Hepatocyte (in vitro differentiated cells): ENCODE measurements at places on chromosomes 12 and 14. TPM values are rescaled to one million over a fixed set of nuclear protein-coding genes. Genes with fewer than 3 reads are reported as not detected.
A peak's percentile ranks its signal among the peaks of the same experiment; 100 is the strongest.

- no peak overlapping the region for H3K27ac ChIP-seq
- H3K4me1 ChIP-seq, result no peaks in the 10 kb centered on the region
- no peak for DNase-seq
Measured at GRCh38 chr14:43116341-43116740, 1390.7 kb downstream of the FSCB start.

- no peak for DNase-seq
- no peak overlapping the region for H3K4me3 ChIP-seq
- H3K36me3 ChIP-seq, result no peaks in the 10 kb centered on the region
- no peak overlapping the region for H3K27ac ChIP-seq
Measured at GRCh38 chr14:105390849-105391500, 7.4 kb upstream of the TEX22 start.

GRCh38 chr14:22588526-22589095, 413 bp downstream of the DAD1 start:
- H3K27ac ChIP-seq, result peak overlapping the region; percentile 82
- no peaks in the 10 kb centered on the region for H3K27me3 ChIP-seq
- peaks cover 5% of the 10 kb centered on the region for H3K4me1 ChIP-seq
- DNase-seq, result no peak
- no peaks in the 10 kb centered on the region for H3K36me3 ChIP-seq

GRCh38 chr12:53990311-53991076, 5.5 kb downstream of the HOXC10 start:
- peaks cover 98% of the 10 kb centered on the region for H3K27me3 ChIP-seq
- H3K4me3 ChIP-seq, result no peak overlapping the region
- no peak for DNase-seq

DNA sequence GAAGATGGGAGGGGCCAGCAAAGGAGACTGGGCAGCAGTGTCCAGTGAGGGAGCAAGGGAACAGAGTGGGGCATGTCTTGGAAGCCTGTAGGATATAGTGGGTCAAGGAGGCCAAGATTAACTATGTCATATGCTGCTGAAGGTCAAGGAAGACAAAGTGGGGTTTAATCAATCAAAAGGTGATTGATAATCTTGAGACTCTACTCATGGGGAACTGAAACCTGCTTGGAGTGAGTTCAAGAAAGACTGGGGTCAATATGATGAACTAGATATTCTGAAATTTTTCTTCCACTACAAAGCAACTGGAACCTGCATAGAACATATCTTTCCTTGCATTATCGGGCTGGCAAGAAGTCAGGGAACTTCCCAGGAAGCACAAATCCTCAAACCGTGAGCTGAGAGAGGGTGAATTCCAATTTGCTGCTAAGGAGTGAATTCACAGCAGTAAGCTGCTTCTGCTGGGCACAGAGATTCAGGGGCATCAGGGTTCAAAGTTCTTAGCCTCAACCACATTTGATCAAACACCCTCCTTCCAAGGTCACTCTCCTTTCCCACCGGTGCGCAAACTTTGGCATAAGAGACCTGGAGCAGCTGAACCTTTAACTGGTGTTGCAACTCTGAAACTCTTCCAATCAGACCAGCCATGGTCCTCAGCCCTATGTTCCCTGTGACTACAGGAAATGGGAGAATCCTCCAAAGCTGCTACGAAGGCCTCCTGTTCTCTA, 40.3 kb upstream of the DCD start:
- H3K4me3 ChIP-seq, result no peak overlapping the region
- H3K27me3 ChIP-seq, result peaks cover 9% of the 10 kb centered on the region
- DNase-seq, result no peak
- H3K36me3 ChIP-seq, result no peaks in the 10 kb centered on the region

DNA sequence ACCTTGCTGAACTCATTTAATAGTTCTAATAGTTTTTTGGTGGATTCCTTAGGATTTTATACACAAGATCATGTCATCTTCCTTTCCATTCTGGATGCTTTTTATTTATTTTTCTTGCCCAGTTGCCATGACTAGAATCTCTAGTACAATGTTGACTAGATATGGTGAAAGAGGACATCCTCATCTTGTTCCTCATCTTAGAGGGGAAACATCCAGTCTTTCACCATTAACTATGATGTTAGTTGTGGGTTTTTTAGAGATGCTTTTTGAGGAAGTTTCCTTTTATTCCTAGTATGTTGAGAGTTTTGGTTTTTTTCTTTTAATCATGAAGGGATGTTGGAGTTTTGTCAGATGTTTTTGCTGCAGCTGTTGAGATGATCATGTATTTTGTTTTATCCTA, 8.7 kb downstream of the ANKRD13A start:
- H3K4me3 ChIP-seq, result no peak overlapping the region
- peaks cover 7% of the 10 kb centered on the region for H3K4me1 ChIP-seq
- DNase-seq, result no peak
- no peak overlapping the region for H3K27ac ChIP-seq
- no peaks in the 10 kb centered on the region for H3K36me3 ChIP-seq
- H3K27me3 ChIP-seq, result no peaks in the 10 kb centered on the region

DNA sequence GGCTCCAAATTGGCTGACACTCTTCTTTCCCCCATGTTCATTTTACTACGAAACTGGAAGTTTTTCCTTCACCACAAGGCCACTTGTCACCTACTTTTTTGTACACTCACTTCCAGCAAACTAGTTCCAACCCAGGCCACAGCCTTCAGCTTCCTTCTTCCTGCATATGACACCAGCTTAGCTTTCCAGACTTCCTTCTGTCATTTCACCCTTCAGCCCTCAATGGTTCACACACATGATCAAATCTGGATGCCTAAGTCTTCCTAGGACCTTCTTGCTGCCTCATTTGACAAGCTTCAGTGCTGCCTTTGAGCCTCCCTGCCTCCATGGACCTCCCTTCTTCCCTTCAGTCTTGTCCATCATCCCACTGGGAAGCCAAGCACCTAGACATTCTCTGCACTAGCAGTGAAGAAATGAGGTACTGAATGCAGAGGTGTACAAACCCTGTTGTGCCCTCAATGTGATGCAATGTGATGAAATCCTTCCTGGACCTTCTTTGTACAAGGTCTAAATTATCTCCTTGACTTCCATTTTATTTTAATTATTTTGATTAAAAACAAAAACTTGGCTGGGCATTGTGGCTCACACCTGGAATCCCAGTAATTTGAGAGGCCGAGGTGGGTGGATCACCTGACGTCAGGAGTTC, 4.3 kb upstream of the REC8 start:
- H3K36me3 ChIP-seq, result no peaks in the 10 kb centered on the region
- H3K27me3 ChIP-seq, result no peaks in the 10 kb centered on the region
- no peak overlapping the region for H3K4me3 ChIP-seq
- no peak overlapping the region for H3K27ac ChIP-seq
- no peaks in the 10 kb centered on the region for H3K4me1 ChIP-seq

GRCh38 chr14:92037989-92038388, 1.9 kb downstream of the TRIP11 start:
- H3K27ac ChIP-seq, result no peak overlapping the region
- H3K27me3 ChIP-seq, result no peaks in the 10 kb centered on the region
- no peak for DNase-seq
- peaks cover 30% of the 10 kb centered on the region for H3K4me1 ChIP-seq

- H3K36me3 ChIP-seq, result no peaks in the 10 kb centered on the region
- no peaks in the 10 kb centered on the region for H3K4me1 ChIP-seq
- H3K4me3 ChIP-seq, result no peak overlapping the region
- no peak for DNase-seq
Measured at GRCh38 chr14:54749727-54750126, 152.9 kb downstream of the GCH1 start.

- peak; percentile 58 for DNase-seq
- H3K4me1 ChIP-seq, result peaks cover 17% of the 10 kb centered on the region
- no peak overlapping the region for H3K4me3 ChIP-seq
Measured at GRCh38 chr14:54669721-54670561, 103.0 kb downstream of the SAMD4A start.

- H3K4me1 ChIP-seq, result no peaks in the 10 kb centered on the region
- H3K4me3 ChIP-seq, result no peak overlapping the region
- H3K27me3 ChIP-seq, result no peaks in the 10 kb centered on the region
- DNase-seq, result no peak
- H3K36me3 ChIP-seq, result no peaks in the 10 kb centered on the region
Measured at GRCh38 chr12:127127897-127128296, 1139.1 kb upstream of the TMEM132C start.

GRCh38 chr14:88488897-88489296, 65.9 kb downstream of the PTPN21 start:
- no peak overlapping the region for H3K27ac ChIP-seq
- H3K4me3 ChIP-seq, result no peak overlapping the region
- no peaks in the 10 kb centered on the region for H3K27me3 ChIP-seq
- no peaks in the 10 kb centered on the region for H3K36me3 ChIP-seq
- peaks cover 7% of the 10 kb centered on the region for H3K4me1 ChIP-seq

GRCh38 chr14:77752799-77753516, 8.0 kb downstream of the SNW1 start:
- no peak for DNase-seq
- no peak overlapping the region for H3K27ac ChIP-seq
- H3K4me3 ChIP-seq, result no peak overlapping the region

DNA sequence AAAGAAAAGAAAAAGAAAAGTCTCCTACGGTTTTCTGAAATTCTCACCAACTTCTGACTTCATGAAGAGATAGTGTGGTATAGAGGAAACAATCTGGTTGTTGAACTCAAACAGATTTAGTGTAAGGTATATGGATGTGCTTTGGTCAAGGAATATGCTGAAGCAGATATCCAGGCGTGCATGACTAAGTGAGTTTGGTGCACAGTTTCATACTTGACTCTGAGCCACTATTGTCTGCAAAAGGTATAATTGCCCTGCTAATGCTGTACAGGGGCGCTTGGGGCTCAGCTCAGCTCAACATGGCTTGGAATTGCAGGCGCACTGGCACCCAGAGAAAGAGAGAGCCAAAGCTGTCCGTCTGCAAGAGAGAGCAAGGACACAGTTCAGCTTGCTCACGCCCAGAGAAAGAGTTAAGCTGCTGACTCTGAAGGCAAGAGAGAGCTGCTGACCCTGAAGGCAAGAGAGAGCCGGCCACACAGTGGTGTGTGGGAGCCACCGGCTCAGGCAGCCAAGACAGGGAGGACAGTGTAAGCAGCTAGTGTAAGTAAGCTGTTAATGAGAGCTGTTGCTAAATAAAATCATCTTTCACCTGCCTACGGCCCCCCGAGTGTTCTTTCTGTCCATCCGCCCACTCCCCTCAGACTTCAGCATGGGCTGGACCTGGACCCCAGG, 66.4 kb upstream of the SLC38A4 start:
- H3K36me3 ChIP-seq, result no peaks in the 10 kb centered on the region
- H3K4me3 ChIP-seq, result no peak overlapping the region
- H3K27ac ChIP-seq, result no peak overlapping the region
- no peaks in the 10 kb centered on the region for H3K27me3 ChIP-seq
- H3K4me1 ChIP-seq, result no peaks in the 10 kb centered on the region

SMOC1 gene
- 6.2 and 6.3 TPM in 2 replicates for total RNA-seq

KRT2 gene
- total RNA-seq, result not detected in 2 replicates

BEGAIN gene
- 0.56 and 1.4 TPM in 2 replicates for total RNA-seq

C3AR1 gene
- total RNA-seq, result 1.2 and 2.1 TPM in 2 replicates

CAPS2 gene
- 2.0 and 2.6 TPM in 2 replicates for total RNA-seq

TAMALIN gene
- total RNA-seq, result 4.0 and 8.0 TPM in 2 replicates
